NCI-H2081 (cell line): ENCODE measurements at places on chromosomes 4 and X.

DNA sequence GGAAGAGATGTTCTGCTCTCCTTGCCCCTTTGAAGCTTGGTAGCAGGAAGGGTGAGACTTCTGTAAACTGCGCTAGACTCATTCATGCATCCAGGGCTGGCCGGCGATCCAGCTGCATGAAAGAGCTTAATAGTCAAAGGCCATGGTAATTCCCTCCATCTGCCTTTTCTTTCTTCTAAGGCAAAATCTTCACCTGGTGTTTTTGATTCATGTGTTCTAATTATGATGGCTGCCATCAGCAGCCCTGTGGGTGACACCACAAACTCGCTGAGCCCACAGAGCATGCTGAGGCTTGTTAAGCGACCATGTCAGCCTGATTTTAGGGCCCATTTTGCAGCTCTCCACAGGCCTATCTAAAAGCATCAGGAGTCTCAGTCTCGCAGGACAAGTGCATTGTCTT, 450.1 kb upstream of the TENM3 start:
- peak; percentile 46 for DNase-seq

GRCh38 chr4:100898844-100899243, 381.0 kb upstream of the EMCN start:
- DNase-seq, result peak; percentile 84

DNA sequence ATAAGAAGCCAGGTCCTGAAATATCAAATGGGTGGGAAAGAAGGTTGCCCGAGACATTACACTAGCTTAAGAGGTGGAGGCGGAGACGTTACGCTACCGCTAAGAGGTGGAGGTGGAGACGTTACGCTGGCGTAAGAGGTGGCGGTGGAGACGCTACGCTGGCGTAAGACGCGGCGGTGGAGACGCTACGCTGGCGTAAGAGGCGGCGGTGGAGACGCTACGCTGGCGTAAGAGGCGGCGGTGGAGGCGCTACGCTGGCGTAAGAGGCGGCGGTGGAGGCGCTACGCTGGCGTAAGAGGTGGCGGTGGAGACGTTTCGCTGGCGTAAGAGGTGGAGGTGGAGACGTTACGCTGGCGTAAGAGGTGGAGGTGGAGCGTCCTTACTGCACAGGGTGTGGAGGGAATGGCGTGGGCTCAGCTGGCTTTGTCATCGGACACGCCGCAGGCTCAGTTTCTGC, 12.8 kb downstream of the CYP4V2 start:
- DNase-seq, result no peak

GRCh38 chr4:2792711-2793585, at the start of gene SH3BP2:
SH3BP2 (plus strand) TSS chr4:2793085; CDS start chr4:2820618, 27,533 bp downstream.
- DNase-seq, result no peak

- DNase-seq, result no peak
Measured at GRCh38 chrX:9622128-9622527, 143.5 kb downstream of the GPR143 start.

- no peak for DNase-seq
Measured at GRCh38 chrX:68830419-68831404, 1.9 kb downstream of the EFNB1 start.

DNA sequence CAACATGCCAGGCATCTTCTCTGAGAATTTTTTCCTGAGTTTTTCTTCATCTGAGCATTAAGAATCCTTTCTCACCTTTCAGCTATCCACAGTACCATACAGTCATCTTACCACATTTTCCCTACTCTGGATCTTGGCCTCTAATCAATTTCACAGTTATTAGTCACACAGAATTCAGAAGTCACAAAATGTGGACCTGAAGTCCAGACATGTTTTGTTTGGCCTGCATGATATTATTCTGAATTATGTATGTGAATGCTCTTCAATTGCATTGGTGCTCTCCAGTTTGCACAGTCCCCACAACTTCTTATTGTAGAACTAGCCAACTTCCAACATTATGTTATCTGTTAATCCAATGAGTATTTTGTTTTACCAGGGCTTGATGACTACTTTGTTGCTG, 102.3 kb upstream of the GRIA3 start:
- no peak for DNase-seq

DNA sequence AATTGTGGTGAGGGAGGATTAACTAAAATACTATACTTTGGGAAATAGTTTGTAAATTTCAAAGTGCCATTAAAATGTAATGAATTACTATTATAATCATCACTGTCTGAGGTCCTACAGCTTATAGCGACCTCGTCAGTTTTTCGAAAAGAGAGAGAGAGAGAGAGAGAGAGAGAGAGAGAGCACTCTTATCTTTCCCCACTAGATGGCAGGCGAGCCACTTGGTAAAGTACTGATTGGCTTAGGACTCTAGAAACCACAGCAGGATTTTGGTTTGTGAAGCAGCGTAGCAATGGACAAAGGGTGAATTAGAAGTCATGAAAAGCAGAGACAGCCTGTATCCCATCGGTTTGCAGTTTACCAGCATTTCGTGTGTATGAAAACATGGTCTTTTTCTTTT, 52.5 kb downstream of the LINC00632 start:
- DNase-seq, result no peak

GRCh38 chr4:23979534-23979933, 89.7 kb upstream of the PPARGC1A start:
- no peak for DNase-seq

DNA sequence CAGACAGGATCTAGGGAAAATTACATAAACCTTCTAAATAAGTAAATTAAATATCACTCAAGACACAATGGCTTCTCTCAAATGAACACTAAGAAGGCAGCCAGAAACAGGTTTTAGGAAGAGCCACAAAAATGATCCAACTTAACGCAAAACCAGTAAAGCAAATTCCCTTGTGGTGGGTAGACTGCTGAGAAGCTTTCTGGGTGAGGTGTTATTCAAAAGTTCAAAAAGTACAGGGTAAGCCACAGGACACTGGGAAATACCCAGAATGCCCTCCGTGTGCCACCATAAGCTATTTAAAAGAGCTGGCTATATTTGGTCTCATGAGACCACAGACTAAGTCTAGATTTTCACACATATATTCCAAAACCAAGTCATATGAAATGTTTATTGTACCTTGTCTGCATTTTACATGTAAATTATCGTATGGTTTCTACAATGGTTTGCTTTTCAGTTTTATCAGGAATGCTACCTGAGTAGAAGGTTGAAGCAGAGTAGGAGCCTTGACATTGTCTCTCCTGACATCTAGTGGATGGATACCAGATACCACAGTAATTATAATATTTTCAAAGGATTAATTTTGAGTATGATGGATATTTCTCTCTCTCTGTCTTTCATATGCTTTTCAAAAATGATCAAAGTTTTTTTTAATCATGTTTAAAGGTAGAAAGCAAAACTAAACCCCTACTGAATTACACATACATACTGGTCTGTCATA, 109.3 kb upstream of the KLHL13 start:
- peak; percentile 61 for DNase-seq

DNA sequence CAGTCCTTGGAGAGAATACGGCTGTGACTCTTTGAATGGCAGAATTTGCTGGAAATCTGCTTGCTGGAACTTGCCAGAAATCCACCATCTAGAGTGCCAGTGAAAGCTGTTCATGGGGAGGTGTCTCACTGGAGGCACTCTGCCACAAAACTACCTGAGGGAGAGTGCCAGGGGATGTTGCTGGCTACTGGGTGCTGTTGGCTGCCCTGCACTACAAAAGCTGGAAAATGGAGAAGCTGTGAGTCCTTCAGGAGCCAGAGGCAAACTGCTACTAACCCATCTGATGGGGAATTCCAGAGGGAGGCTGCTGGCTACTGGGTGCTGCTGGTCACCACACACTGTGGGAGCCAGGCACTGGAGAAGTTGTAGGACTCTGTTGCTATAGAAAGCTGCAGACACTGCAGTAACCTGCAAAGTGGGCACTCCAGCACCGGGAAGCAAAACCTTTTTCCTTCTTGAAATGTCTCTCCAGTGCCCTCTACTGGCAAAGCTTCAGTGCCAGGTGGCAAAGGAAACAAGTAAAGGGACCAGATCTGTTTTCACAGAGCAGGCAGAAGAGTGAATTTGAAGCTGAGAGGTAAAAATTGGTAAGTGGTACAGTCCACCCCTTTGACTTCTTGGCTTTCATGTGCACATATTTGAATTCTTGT, 47.8 kb upstream of the HSD17B10 start:
- peak; percentile 68 for DNase-seq

DNA sequence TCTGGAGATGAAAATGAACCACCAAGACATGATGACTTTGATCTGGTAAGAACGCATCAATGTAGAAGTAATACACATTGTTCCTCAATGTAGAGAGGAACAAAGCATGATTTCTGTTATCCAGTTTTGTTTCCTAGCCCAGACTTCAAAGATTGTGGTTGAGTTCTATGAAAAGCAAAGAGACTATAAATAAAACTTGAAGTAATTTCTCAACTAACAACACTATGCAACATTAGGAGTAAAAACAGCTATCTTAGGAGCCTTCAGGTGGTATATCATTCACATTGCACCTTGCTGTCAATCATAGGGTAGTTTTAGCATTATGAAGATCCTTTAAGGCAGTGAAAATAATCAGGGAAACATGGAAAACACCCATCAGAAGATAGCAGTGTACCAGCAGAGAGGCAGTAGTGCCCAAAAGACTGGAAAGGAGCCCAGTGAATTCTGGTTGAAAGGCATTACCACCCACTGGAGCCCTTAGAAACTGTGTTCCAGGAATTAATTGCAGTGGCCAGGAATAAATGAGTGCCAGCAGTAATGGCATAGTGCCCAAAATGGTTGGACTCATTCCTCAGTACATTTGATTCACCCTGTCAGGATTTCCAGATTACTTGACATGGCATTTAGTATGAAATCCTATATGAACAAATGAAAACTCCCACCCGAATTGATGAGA, 300.7 kb upstream of the CXXC4 start:
- DNase-seq, result peak; percentile 44

DNA sequence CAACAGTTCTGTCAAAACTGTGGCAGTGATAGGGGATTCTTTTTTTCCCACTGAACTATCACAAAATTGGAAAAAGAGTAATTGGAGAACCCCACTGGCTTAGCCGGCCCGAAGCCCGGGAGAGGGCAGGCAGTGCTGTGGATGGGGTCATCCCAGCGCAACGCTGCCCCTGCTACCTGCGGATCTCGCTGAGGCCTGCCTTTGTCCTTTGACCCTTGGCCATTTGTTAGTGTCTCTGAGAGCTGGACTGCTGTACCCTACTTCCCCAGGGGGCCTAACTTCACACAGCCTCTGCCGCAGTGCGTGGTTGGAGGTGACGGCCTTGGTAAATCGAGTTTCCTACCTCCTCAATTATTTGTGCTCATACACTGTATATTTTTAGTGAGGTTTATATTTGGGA, 43.0 kb upstream of the MSANTD1 start:
- DNase-seq, result no peak

DNA sequence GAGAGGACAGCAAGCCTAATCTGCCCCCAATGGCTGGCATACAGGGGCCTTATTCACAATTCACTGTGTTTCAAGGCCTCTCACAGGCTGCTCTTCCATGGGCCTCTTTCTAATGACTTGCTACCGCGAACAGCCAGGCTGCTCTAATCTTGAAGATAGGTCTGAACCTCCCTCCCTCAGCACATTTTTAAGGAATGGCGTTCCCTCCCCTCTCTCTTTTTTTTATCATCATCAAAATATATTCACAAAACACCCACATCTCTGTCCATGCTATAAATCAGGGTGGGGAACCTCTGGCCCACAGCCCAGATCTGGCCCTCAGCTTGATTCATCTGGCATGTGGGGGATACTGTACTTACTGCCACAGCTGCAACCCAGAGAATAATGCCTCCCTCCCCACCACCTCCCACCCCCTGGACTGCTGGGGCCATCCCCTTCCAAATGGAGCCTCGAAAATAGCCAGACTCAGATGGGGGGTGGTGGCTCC, 76.2 kb upstream of the PLAC1 start:
- peak; percentile 85 for DNase-seq
